Body of pancreas (tissue), 4 donors: ENCODE measurements at places on chromosomes 3 and 15.
A peak's percentile ranks its signal among the peaks of the same experiment; 100 is the strongest.

DNA sequence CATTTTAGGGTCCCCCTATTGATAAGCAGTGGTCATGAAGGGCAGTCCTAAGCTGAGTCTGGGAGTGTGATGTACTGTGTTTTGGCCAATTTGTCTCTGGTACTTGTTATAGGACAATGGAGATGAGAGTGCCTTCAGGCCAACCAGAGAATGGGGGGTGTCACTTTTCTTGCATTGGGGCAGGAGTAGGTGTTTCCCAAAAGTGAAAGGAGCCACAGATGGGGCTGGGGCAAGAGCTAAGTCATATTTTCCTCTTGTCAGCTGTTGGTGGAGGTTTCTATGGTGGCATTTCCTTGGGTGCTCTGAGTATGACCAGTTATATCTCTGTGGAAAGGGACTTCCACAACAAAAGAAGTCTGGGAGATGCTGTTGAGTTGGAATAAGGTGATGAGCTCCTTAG lies 24.7 kb upstream of the BSN start:
- H3K36me3 ChIP-seq: peaks cover 14% of the 10 kb centered on the region
- DNase-seq: no peak
- no peak overlapping the region for H3K27ac ChIP-seq
- no peak overlapping the region for H3K4me3 ChIP-seq

GRCh38 chr3:15148614-15149013 lies 49.7 kb upstream of the RBSN start:
- H3K36me3 ChIP-seq: no peaks in the 10 kb centered on the region
- peak; percentile 51 for DNase-seq
- no peak overlapping the region for H3K27ac ChIP-seq
- no peaks in the 10 kb centered on the region for H3K27me3 ChIP-seq

GRCh38 chr15:85401108-85401774 lies 20.8 kb downstream of the AKAP13 start:
- no peaks in the 10 kb centered on the region for H3K36me3 ChIP-seq
- no peak for DNase-seq
- H3K4me3 ChIP-seq: no peak overlapping the region

DNA sequence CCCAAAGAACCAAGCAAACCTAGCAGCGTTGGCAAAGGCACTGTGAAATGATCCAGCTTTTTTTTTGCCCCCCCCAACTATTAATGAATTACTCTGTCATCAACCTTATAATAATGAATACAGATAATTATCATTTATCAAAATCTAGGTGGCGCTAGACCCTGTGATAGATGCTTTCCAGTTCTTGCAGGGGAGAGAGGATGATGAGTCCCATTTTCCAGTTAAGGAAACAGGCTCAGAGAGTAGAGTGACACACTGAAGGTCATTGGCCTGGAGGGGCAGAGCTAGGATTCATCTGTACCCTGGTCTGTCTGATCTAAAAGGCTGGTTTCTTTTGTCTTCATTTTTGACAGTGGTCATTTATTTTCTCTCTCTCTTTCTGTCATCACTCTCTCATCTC lies 5.0 kb downstream of the ACOX2 start:
- H3K4me3 ChIP-seq: no peak overlapping the region
- DNase-seq: no peak

DNA sequence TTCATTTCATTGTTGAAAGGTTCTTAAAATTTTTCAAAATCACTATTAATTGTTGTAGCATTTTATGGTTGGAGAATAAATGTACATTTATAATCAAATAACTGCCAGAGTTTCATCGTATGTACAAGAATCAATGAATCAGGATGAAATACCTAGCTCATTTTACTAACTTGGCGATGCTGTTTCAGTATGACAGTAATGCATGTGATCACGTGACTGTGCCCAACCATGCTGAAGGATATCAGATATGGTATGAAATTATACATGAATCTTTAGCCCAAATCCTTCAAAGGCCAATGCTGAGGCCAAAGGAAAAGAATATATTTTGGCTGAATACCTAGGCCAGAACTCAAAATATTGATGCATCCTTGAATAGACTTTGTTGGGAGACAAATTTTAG lies 288.3 kb upstream of the TGFBR2 start:
- peaks cover 5% of the 10 kb centered on the region for H3K4me1 ChIP-seq
- no peak overlapping the region for H3K4me3 ChIP-seq
- DNase-seq: no peak
- H3K27ac ChIP-seq: no peak overlapping the region
- H3K27me3 ChIP-seq: no peaks in the 10 kb centered on the region
- H3K36me3 ChIP-seq: no peaks in the 10 kb centered on the region

DNA sequence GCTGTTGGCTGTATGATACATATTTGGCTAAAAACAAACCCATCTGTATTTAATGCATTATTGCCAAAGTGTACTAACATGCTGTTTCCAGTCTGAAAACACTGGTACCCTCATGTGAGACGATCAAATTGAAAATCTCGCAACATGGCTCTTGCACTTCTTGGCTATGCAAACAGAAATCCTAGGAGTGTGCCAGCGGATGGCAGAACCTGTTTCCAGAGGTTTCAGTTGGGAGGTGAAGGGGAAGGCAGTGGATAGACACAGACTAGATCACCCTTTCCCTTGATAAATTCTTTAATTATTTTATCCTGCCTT lies 350.3 kb downstream of the TUSC7 start:
- H3K36me3 ChIP-seq: no peaks in the 10 kb centered on the region
- H3K27ac ChIP-seq: no peak overlapping the region
- DNase-seq: peak; percentile 31
- no peaks in the 10 kb centered on the region for H3K27me3 ChIP-seq
- no peak overlapping the region for H3K4me3 ChIP-seq
- H3K4me1 ChIP-seq: no peaks in the 10 kb centered on the region

DNA sequence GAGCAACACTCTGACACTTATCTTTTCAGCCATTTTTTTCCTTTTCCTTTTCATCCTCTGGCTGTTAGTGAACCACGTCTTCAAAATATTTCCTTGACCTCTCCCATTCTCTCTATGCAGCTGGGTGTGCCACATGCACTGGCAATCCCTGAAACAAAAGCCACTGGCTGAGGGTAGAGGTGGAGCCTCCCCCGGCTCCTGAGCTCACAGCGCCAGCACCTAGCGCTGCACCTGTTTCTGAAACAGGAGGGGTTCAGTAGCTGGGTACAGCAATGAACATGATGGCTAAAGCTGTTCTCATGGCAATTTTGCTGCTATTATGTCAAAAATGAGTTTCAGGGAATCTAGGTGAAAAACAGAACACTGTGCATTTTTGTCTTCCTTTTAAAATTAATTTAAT lies 314.7 kb upstream of the ATP10A start:
- no peak overlapping the region for H3K4me3 ChIP-seq
- no peaks in the 10 kb centered on the region for H3K36me3 ChIP-seq
- DNase-seq: no peak
- H3K27ac ChIP-seq: no peak overlapping the region
- H3K4me1 ChIP-seq: no peaks in the 10 kb centered on the region

DNA sequence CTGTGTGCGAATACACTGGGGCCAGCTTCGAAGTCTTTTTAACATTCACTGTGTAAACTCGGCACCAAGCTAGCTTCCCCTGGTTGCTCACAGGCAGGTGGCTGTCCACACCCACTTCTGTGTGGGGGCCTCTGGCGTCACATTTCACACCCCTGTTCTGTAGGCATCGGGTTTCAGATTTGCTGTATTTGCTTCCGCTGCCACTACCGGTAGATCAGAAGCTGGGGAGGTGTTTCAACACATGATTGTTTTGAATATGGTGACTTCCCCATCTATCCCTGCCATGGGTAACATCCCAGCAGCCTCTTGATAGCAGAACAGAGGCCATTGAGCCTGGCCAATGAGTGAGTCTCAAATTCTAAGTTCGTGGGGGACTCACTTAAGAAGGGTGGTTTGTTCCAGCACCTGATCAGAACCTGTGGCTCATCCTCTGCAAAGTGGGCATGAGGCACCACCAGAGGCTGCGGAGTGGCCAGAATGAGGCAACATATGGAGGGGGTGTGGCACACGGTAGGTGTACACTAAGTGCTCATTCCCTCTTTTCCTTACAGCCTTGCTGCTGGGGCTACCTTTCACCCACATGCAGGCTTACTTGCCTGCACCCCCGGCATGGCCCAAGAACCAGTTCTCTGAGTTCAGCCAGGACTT lies 61.5 kb downstream of the IQSEC1 start:
- no peaks in the 10 kb centered on the region for H3K27me3 ChIP-seq
- no peak overlapping the region for H3K27ac ChIP-seq
- H3K4me3 ChIP-seq: no peak overlapping the region
- H3K4me1 ChIP-seq: no peaks in the 10 kb centered on the region
- DNase-seq: no peak
- H3K36me3 ChIP-seq: no peaks in the 10 kb centered on the region

- no peak overlapping the region for H3K4me3 ChIP-seq
- no peak for DNase-seq
- peak overlapping the region; percentile 47 for H3K27ac ChIP-seq
- peaks cover 89% of the 10 kb centered on the region for H3K4me1 ChIP-seq
- no peaks in the 10 kb centered on the region for H3K36me3 ChIP-seq
- no peaks in the 10 kb centered on the region for H3K27me3 ChIP-seq
Measured at GRCh38 chr15:89096664-89097063, 8.4 kb downstream of the ABHD2 start.

DNA sequence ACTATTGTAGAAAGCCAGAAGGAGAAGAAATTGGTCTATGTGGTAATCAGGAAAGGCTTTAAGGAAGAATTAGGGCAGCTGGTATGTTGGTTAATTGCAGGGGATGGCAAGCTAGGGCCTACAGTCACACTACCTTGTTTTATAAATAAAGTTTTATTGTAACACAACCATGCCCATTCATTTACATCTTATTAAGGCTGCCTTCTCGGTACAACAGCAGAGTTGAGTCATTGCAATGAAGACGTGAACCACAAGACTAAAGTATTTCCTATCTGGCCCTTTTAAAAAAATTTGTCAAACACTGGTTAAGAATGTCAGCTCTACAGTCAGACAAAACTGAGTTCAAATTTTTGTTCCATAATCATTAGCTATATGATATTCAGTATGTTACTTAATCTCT lies 8.3 kb downstream of the SERPINI1 start:
- no peak for DNase-seq
- peaks cover 20% of the 10 kb centered on the region for H3K4me1 ChIP-seq
- H3K27me3 ChIP-seq: no peaks in the 10 kb centered on the region
- no peak overlapping the region for H3K4me3 ChIP-seq
- H3K27ac ChIP-seq: no peak overlapping the region

DNA sequence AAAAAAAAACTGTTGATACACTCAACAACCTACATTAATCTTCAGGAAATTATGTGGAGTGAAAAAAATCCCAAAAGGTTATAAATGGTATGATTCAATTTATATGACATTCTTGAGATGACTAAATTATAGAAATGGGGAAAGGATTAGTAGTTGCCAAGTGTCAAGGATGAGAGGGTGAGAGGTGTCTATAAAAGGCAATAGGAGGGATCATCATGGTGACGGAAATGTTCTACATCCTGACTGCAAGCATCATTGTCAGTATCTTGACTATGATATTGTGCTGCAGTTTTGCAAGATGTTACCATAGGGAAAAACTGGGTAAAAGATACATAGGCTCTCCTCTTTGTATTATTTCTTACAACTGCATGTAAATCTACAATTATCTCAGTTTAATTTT lies 125.6 kb downstream of the FRMD5 start:
- H3K4me3 ChIP-seq: no peak overlapping the region
- H3K27me3 ChIP-seq: no peaks in the 10 kb centered on the region
- no peak overlapping the region for H3K27ac ChIP-seq
- H3K36me3 ChIP-seq: no peaks in the 10 kb centered on the region
- DNase-seq: no peak

DNA sequence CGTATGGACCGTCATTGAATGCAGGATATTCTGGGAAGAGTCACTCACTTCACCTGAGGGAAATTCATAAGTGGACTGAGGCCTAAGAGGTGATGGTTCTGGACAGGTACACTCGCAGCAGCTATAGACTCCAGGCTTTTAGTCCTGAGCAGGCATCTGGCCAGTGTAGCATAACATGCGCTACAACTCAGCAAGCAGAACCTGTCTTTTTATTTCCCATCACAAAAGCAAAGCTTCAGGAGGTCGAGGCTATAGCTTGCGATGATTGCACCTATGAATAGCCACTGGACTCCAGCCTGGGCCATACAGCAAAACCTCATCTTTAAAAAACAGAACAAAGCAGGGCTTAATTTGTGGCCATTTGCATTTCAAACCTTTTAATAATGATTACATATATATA lies 185.8 kb downstream of the KCNH8 start:
- H3K36me3 ChIP-seq: no peaks in the 10 kb centered on the region
- DNase-seq: no peak
- no peaks in the 10 kb centered on the region for H3K4me1 ChIP-seq
- no peak overlapping the region for H3K27ac ChIP-seq

GRCh38 chr3:152177757-152178156 lies 91.0 kb upstream of the MBNL1 start:
- H3K4me1 ChIP-seq: no peaks in the 10 kb centered on the region
- no peak overlapping the region for H3K27ac ChIP-seq
- no peaks in the 10 kb centered on the region for H3K36me3 ChIP-seq
- no peak for DNase-seq
- no peak overlapping the region for H3K4me3 ChIP-seq
- no peaks in the 10 kb centered on the region for H3K27me3 ChIP-seq

GRCh38 chr3:13532085-13532484 lies 16.8 kb upstream of the FBLN2 start:
- H3K4me1 ChIP-seq: no peaks in the 10 kb centered on the region
- H3K27me3 ChIP-seq: no peaks in the 10 kb centered on the region
- H3K36me3 ChIP-seq: no peaks in the 10 kb centered on the region
- H3K4me3 ChIP-seq: no peak overlapping the region
- no peak for DNase-seq

- H3K4me1 ChIP-seq: no peaks in the 10 kb centered on the region
- no peak overlapping the region for H3K4me3 ChIP-seq
- DNase-seq: no peak
- no peaks in the 10 kb centered on the region for H3K36me3 ChIP-seq
- no peaks in the 10 kb centered on the region for H3K27me3 ChIP-seq
Measured at GRCh38 chr3:194824100-194824499, 138.4 kb downstream of the FAM43A start.
